Cardiac fibroblast (primary cell): ENCODE measurements at places on chromosomes 7 and 10.

DNA sequence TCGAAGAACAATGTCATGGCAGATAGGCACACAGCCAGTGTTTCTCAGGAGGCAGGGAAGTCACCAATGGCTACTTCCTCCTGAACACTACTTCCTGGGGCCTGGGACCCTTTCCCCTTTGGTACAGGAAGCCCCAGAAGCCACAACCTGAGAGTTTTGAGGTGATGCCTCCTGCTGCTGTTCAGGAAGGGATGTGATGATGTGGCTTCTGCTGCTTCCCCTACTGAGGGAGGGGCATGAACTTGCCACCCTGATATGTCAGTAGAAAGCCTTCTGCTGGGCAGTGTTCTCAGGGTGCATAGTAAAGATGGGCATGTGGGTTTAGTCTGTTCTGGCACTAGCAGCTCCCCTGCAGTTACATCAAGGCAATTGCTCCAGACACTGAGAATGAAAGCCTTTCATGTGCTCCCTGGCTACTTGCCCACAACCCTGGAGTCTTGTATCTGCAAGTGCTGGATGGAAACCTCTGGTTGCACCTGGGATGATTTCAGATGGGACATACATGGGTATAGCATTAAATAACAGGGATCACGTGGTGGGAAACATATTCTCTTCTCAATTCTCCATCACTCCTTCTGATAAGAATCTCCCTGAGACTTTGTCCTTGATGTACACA is 69.3 kb downstream of the ADRA2A start:
- no peak for DNase-seq

- DNase-seq = no peak
These were observed 447.4 kb downstream of the XPNPEP1 start for GRCh38 chr10:109475711-109476421.

DNA sequence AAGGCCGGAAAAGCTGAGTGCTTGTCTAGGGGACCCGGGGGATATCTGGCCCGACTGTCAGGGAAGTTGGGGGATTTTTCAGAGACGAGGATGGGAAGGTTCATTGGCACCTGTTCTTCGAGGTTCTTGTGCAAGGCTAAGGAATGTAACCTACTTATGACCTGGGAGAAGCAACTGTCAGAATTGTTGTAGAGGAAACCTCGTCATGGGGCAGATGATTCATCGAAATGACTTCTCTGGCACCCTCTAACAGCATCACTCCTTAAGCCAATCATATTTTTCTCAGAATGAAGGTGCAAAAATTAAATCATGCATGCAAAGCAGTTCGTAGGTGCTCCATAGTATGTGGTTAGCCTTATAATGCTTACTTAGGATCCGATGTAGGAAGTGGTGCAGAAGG is 58.6 kb downstream of the PLXDC2 start:
- DNase-seq = no peak

- DNase-seq = no peak
These were observed 28.1 kb upstream of the NFKB2 start for GRCh38 chr10:102367441-102367840.
